ENCODE measurements at places on chromosomes 6 and 20.
A peak's percentile ranks its signal among the peaks of the same experiment; 100 is the strongest.

- no peak for DNase-seq
These were observed 80.9 kb downstream of the DNAH8 start for GRCh38 chr6:38796006-38796405.

- peak; percentile 95 for DNase-seq
These were observed 37.5 kb upstream of the IER3 start for GRCh38 chr6:30781743-30782424.

DNA sequence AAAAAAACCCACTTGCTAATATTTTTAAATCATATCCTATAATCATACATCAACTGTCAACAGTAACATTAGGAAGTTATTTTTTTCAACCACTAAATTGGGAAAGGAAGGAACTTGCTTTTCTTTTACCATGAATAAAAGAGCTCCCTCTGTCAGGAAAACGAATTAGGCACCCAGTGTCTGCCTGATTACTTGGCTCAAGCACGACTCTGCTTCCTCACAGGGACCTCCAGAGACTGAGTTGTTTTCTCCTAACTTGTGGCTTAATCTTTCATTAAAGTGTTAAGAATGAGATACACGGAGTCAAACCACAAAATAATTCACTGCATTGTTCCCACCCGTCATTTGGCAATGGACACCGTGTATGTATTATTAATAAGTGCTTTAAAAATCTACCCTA lies 1405.1 kb upstream of the EYS start:
- no peak for DNase-seq

GRCh38 chr20:2705931-2706645 lies 13.5 kb downstream of the EBF4 start:
- DNase-seq: no peak

DNA sequence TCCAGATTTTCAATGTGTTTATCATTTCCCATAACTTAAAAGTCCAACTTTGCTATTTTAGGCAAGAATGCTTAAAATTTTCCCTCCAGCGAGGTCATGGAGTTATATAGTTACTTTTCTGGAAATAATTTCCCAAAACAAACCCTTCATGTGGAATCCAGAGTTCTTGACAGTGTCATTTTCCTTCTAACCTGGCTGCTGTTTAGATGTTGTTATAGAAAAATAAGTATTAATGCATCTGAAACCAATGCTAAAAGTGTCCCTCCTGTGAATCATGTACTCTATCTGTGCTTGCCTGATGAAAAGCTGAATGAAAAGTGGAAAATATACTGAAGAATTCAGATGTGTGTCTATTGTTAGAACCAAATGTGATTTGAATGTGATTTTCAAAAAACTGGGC lies 245.3 kb upstream of the HSF2 start:
- DNase-seq: no peak

DNA sequence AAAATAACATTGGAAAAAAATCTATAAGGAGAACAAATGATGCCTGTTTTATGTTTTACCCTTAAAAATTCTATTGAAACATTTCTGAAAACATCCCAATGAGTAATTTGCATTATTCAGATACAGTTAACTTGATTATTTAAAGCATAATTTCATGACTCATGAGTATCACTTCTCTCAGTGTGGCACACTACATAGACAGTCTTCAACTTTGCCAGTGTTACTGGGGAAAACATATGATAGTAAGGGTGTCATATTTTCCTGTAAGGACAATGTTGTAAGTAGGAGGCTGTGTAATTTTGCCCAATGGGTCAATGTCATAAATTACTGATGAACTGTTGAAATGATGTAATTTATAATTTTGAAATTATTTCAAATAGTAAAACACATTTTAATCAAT lies 125.5 kb downstream of the PHACTR1 start:
- DNase-seq: no peak
